ENCODE measurements at places on chromosomes 4 and X.

DNA sequence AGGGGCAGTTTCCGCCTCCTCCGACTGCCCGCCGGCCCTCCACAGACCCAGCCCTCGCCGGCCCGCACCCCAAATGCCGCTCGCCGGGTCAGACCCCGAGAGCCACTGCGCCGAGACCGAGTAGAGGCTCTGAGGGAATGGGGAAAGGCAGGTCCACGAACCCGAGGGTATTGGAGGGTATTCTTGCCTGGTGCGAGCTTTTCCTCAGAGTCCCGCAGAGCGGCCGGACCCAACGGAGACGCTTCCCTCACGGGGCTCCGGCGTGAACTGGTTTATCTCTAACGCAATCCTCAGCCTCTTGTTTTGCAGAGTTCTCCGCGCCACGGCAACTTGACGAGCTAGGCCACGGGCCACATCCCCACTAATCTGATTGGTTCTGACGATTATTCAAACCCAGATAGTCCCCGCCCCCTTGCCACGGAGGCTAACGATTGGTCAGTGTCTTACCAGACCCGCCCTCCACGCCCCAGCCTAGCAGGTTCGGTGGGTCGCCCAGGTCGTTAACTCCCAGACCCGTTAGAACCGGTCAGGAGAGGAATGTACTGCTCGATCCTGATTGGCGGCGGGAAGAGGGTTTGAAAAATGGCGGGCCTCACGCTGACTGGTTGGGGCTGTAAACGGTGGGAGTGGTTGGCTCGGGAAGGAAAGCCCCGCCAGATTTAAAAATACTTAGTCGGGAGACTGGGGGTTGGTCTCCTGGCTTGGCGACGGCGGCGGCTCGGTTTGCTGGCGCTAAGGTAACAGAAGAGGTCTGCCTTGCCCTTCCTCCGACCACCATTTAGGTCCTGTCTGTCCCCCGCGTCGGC is at the start of gene HMGB2:
HMGB2 (minus strand) TSS at position 274 of the 806 bp plus-strand sequence. CDS start 709 bp downstream, outside the sequence.
- peak; percentile 100 for DNase-seq

DNA sequence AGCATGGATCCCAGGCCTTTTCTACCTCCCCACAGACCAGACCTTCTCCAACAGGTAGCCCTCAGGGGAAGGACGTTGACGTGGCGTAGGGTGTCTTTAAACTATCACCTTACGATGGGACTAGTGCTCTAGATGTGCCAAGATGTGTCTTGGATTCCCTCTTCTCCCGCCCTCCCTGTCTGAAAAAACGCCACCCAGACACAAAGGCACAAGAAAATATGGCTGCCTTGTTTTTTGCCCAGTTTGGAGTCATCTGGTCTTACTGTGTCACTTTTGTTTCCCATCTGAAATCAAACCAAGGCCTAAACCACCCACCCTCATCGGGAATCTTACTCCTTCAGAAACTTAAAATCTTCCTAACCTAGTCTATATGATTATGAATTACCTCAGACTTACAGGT is 235.4 kb downstream of the OR13H1 start:
- DNase-seq = no peak

DNA sequence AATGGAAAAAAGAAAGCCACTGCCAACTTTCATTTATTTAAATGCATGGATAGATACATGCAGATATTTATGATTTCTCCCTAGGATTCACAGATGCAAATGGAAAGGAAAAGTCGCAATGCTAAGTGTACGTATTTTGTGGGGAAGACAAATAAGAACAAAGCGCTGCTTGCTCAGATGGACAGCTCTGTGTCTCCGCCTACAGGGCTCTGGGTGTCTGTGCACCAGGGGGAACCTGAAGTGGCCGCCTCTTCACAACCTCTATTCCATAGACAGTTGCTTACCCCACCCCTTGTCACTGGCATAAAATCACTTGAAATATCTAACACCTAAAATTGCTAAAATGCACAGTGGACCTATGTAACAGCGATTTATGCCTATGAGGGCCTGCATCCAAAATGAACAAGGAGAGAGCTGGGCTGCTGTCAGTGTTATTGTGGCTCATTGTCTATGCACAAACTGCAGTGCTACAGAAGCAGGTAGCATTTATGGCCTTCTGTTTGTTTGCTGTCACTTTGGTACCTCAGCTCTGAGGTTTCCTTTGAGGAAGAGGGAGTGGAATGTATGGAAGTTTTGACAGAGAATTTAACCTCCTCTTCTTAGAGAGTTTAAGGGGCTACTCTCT is 58.6 kb upstream of the PAGE1 start:
- peak; percentile 60 for DNase-seq

GRCh38 chr4:157795495-157795894 is 377.3 kb downstream of the GASK1B start:
- no peak for DNase-seq

GRCh38 chr4:168731006-168731636 is 234.3 kb downstream of the PALLD start:
- no peak for DNase-seq

- DNase-seq = no peak
Measured at GRCh38 chr4:176309772-176310171, 10.0 kb upstream of the SPCS3 start.

DNA sequence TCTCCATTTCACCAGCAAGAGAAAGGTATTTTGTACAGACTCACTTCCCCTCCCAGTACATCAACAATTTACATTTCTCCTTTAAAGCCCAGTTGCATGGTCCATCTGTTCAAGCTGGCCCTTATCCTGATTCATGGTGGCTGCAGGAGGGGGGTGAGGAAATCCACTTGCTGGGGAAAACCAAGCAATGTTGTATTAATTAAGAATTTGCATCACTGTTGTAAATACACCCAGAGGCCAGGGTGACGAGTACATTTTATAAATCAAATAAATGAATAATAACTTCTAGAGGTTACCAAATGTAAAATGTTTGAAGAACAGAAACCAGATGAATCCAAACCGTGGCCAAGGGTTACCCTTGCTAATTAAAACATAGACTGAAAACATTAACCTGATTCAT is 395.9 kb upstream of the INTU start:
- no peak for DNase-seq

DNA sequence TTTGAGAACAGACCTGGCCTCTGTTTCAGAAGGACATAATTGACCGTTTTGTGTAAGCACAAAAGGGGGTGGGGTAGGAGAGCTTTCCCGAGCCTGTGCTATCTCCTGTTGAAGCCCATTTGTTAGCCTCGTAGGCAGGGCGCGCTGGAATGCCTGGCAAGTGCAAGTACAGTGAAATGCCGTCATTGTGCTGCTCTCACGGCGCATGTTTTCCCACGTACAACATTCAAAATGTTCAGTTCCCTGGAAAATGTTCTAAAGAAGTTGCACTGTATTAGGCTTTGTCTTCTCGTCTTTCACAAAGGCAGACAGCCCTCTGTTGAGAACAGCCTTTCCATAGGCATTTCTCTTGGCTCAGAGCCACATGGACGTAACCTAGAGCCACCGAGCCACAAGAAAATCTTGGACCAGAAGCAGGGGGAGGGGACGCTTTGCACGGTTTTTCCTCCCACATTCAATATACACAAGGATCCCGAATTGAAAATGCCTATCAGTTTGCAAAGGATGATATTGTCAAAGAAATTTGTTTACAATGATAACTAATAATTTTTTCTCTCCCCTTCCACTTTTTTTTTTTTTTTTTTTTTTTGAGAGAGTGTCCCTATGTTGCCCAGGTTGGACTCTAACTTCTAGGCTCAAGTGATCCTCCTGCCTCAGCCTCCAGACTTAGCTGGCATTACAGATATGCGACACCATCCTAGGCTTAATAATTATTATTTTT is 54.6 kb upstream of the RAPGEF2 start:
- no peak for DNase-seq

DNA sequence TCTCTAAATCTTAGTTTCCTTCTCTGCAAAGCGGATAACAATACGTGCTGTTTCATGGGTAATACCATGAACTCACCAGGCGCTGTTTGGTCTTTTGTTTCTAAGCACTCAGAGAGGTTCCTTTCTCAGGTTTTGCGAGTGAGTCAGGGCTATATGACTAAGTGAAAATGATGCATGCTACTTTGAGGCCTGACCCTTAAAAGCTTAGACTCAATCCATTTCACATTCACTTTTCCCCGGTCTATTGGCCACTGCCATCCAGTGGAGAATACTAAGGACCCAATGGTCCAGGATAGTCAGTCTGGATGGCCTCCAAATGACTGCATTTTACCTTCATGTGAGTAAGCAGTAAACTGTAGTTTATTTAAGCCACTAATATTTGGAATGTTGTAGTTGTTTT is 400.8 kb upstream of the SLIT2 start:
- no peak for DNase-seq

DNA sequence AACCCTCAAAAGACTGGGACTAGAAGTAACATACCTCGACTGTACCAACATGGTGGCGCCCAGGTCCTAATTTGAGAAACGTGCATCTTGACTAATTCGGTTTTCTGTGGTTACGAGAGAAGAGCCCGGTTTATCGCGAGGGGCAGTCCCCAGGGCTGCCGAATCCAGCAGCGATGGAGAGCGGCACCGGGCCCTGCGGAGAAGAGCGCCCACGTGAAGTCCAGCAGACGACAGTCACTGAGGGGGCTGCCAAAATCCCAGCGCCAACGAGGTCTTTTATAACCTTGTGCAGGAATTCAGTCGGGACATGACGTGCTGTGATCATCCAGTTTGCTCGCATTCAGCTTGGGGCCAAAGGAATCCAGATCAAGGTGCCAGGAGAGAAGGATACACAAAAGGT is 187.5 kb upstream of the SLITRK2 start:
- DNase-seq = no peak

DNA sequence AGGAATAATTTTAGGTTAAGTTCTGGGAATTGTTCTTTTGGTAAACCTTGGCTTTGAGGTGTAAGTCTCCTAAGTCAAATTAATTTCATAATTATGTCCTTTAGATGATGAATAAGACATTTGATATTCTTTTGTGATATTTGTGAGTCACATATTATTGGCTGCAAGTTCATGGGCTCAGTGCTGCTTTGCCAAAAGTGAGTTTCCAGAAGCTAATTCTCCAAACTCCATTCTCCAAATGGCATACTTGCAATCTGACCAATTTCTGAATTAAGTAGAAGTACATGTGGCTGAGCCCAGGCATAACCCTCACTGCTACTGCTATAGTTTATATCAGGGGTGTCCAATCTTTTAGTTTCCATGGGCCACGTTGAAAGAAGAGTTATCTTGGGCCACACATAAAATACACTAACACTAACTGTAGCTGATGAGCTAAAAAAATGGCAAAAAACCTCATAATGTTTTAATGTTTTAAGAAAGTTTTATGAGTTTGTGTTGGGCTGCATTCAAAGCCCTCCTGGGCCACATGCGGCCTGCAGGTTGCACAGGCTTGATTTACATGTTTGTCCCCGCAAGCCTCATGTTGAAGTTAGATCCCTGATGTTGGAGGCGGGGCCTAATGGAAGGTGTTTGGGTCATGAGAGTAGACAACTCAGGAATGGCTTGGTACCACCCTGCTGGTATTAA is 196.1 kb downstream of the ZNF330 start:
- DNase-seq = no peak

GRCh38 chrX:39899856-39900776 is 197.6 kb downstream of the BCOR start:
- DNase-seq = no peak

DNA sequence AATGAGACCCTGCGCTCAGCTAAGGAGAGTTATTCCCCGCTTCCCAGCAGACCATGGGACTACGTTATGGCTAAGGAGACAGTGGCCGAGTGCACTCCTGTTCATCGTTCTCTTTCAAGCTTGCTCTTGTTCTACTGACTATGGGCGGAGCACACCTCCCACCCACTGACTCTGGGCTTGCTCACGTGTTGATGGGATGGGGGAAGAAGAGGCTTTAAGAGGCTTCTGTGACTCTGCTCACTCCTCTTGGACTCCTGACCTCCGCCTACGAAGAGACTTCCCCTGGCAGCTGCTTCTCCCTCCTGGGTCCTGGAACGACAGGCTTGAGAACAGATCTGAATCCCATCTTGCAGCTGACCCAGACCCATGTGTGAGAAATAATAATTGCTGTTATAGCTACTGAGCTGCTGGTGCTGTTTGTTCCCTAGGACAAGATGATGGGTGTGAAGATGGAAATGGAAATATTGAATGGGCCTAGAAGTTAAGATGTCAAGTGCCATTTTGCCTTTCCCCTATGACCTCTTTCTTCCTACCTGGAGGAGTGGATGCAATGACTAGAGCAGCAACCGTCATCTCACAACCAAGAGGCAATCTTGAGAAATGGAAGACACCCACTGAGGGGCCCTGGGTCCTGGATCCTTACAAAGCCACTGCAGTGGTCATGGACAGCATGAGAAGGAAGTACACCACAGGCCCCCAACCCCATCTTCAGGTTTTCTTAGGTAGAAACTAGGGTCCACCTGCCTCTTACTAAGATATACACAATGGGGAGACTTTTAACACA is 38.7 kb upstream of the IRAK1 start:
- DNase-seq = no peak

- DNase-seq = no peak
Measured at GRCh38 chrX:24380262-24381187, 20.1 kb downstream of the SUPT20HL1 start.

DNA sequence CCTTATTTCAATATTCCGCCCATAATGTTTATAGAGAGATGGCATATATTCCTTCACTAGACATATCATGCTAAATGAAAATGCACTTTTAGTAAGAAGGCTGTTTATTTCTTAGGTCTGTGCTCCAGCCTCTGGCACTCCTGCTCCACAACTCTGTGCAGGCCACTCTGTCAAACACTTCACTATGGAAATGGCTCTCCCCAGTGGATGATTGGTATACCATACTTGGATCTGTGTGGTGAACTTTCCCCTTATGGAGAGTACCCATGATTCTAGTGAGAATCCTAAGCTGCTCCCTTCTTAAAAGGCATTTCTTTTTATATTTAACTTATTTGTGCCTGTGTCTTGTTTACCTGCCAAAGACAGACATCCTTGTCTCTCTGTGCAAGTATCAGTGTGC is 480.1 kb upstream of the GALNT7 start:
- DNase-seq = no peak

- no peak for DNase-seq
Measured at GRCh38 chrX:150357790-150358189, 5.3 kb upstream of the MAMLD1 start.
